ENCODE measurements at places on chromosomes 1 and 21.

DNA sequence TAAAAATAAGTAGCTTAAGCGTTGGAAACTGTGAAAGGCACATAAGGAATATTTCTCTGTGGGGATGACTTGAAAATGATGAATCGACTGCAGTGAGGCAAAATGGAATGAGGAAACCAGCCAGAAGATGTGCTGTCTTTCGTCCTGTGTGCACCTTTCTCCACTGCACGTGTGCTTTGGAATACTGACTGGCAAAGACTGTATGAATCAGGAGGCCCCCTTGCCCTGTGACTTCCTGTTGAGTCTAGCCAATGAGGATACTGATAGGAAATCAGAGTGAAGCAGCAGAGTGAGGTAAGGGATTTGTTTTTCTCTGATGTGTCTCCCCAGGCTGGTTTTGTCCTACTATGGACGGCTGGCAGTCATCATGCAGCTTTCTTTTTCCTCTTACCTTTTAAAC is 118.2 kb upstream of the ADGRL4 start:
- no peak for DNase-seq

DNA sequence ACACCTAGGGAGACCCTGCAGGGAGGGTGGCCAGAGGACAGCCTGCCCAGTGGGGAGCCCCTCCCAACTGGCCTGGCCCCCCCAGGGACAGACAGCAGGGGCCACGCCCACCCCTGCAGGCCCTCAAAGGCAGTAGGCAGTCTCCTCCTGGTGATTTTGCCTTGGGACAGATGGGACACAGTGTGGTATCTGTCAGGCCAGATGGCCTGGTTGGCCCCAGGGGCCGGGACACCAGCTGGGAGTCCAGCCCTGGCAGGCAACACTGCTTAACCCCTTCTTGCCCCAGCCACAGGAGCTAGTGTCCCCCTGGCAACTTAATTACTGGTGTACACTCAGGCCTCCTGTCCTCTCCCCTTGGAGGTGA is 17.8 kb downstream of the IFFO2 start:
- DNase-seq, result no peak

- no peak for DNase-seq
These were observed 173.0 kb upstream of the AJAP1 start for GRCh38 chr1:4481451-4481850.

- DNase-seq, result peak; percentile 36
These were observed 98.2 kb downstream of the PGBD5 start for GRCh38 chr1:230327892-230328284.

GRCh38 chr1:26516987-26517765 is 12.4 kb upstream of the RPS6KA1 start:
- no peak for DNase-seq

DNA sequence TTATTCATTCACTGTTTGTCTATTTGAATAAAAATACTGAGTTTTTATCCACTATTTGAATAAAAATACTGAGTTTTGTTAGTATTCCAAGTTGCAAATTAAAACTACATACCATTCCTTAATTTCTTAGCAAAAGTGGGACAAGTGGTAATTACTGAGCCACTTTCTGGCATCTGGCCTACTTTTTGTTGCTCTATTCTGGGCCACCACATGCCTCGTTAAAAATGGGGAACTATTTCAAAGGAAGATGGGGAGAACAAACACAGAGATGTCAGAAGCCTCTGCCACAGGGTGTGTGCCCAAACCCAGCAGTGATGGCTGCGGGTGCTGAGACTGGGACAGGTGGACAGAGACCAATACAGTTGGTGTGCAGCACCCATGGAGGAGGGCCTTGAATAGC is 14.6 kb downstream of the PIGP start:
- DNase-seq, result no peak

GRCh38 chr1:89659322-89660081 is 26.6 kb downstream of the LRRC8C start:
- DNase-seq, result peak; percentile 17

GRCh38 chr1:174786358-174786757 is 213.4 kb upstream of the CACYBP start:
- DNase-seq, result no peak

- DNase-seq, result no peak
These were observed 3.3 kb upstream of the GBP3 start for GRCh38 chr1:89025928-89026327.

DNA sequence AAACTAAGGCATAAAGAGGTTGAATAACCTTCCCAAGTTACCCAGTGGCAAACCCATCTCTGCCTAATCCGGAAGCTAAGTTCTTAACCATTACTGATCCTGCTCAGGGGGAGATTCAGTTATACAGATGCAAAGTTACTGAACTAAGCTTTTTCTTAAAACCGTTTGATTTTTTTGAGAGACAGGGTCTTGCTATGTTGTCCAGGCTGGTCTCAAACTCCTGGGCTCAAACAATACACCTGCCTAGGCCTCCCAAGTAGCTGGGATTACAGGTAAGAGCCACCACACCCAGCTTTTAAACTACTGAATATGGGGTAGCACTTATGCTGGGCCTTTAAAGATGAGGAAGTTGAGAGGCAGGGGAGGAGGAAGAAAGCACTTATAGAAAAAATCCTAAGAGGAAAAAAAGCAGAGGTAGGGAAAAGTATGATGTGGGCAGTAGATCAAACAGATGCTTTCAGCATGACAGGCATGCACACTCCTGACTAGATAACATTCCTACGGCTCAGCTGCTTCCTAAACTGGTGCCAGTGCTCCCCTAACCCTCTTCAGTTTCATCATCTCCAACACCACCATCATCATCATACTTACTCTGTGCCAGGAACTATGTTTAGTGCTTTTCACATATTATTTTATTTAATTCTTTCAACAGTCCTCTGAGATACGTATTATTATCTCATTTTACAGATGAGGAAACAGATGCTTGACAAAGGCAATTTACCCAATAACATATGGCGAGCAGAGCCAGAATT is 5.8 kb downstream of the PAFAH2 start:
- no peak for DNase-seq

DNA sequence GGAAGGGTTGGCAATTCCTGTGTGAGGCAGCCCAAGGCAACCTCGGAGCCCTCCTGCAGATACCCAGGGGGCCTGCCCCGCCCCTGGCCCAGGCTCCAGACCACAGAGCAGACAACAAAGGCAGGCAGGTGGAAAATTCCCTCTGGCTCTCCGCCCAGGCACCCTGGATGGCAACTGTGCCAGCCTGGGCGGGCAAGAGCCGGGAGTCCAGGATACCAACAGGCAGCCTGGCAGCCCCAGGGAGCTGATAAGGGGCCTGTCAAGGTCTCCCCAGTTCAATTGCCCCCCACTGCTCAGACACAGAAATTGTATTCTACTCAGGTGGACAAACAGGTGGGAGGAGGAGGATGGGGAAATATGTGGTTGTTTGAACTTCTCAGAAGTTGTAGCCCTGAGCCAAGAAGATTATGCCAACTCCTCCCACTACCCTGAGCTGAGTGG is 15.4 kb upstream of the GPR37L1 start:
- DNase-seq, result no peak

GRCh38 chr21:28317177-28317950 is 675.3 kb downstream of the LTN1 start:
- no peak for DNase-seq

GRCh38 chr1:210464519-210465039 is 135.9 kb downstream of the HHAT start:
- no peak for DNase-seq

GRCh38 chr1:117512728-117513321 is 93.0 kb upstream of the TENT5C start:
- DNase-seq, result no peak

Data from activated CD4-positive, alpha-beta T cell treated with anti-CD3 and anti-CD28 coated beads, Interleukin-2, amount 50 U/mL, for 4 hours (primary cell).